ENCODE measurements at places on chromosomes 7 and 10.

DNA sequence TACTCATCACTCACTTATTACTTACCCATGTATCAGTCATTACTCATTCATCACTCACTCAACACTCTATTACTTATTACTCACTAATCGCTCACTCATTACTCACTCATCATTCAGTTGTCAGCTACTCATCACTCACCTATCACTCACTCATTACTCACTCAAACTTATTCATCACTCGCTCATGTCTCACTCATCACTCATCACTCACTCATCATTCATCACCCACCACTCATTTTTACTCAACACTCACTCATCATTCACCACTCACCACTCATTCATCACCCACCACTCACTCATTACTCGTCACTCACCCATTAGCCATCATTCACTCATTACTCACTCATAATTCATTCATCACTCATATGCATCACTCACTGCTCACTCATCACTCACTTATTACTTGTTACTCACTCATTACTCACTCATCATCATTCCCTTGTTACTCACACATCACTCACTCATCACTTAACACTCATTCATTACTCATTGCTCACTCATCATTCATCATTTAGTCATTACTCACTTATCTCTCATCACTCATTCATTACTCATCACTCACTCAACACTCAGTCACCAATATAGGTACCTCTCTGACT lies 237.9 kb downstream of the ADARB2 start:
- DNase-seq, result no peak

DNA sequence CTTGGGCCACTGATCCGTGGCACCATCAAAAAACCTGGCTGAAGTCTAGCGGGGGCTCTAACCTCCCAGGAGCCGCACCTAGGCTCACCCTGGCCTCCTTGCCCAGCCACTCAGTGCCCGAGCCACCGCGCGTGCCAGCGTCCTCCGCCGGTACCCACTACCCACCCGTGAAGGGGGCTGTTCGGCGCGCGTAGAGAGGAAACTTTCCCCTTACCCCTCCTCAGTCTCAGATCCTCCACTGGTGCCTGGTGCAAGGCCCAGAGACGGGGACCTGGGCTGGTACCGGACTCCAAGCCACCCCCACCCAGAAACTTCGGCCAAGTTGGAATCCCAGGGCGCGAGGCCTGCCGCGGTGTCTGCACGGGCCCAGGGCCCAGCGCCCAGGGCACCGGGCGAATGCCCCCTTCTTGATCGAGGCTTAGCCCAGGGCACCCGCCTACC lies 3.5 kb upstream of the EBF3 start:
- DNase-seq, result no peak

- DNase-seq, result no peak
Measured at GRCh38 chr10:11249152-11249807, 231.6 kb downstream of the CELF2 start.

GRCh38 chr7:131431289-131431688 lies 103.6 kb downstream of the MKLN1 start:
- DNase-seq, result no peak

DNA sequence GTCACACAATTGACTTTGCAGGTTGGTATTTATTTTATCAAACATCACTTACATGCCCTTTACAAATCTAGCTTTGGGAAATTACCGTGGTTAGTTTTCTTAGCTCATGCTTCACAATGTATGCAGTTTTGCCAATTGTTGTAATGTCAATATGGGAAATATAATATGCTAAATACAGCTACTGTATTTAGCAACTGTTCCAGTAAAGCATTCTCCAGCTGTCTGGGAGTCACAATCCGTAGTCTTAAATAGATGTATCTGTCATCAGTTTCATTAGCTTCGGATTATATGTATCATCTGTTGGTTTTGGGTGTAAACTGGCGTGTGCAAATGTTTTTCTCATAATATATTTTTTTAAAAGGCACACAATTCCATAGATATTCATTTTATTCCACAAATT lies 19.4 kb upstream of the AHR start:
- no peak for DNase-seq

DNA sequence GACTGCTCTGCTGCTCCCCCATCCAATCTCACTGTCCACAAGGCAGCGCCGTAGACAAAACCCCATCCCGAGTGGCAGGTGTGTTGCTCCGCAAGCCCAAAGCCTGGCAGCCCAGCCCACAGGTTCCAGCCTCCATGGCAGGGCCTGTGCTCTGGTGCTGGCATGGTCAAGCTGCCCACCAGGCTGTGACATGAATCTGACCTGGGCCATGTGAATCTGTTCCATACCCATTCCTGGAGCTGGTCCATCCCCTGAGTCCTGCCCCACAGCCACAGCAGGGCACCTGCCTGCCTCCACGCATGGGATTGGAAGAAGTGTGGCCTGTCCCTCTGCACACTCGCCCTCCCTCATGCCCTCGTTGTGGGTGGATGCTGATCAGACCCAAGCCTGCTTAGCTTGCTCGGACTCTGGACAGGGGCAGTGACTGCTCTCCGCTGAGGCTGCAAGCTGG lies 128.8 kb downstream of the PTPN20 start:
- DNase-seq, result no peak

- no peak for DNase-seq
Measured at GRCh38 chr10:130968964-130969363, 342.6 kb downstream of the TCERG1L start.

All from stimulated activated CD8-positive, alpha-beta memory T cell treated with anti-CD3 and anti-CD28 coated beads, Interleukin-15, amount 100 ng/mL, for 48 hours (primary cell).